ENCODE measurements at places on chromosomes 1 and 21. TPM values are rescaled to one million over a fixed set of nuclear protein-coding genes. Genes with fewer than 3 reads are reported as not detected.

KRTAP10-5 gene
- total RNA-seq: not detected

DNA sequence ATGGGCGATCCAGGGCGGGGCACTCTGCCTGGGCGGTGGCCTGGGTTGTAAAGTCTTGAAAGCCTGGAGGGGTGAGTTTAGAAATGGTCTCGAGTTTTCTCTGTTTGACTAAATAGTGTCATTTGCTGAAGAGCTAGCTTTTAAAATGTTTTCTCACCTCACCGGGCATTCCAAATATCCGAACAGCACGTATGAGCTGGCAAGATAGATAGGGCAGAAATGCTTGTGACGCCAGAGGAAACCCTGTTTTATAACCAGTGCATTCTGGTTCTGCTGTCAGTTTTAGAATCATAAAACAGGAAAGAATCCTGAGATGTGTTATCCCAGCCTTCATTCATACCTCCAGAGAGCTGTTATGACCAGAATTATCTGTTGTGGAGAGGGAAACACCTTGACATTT, 725 bp downstream of the RTCA start:
- DNase-seq: no peak

DNA sequence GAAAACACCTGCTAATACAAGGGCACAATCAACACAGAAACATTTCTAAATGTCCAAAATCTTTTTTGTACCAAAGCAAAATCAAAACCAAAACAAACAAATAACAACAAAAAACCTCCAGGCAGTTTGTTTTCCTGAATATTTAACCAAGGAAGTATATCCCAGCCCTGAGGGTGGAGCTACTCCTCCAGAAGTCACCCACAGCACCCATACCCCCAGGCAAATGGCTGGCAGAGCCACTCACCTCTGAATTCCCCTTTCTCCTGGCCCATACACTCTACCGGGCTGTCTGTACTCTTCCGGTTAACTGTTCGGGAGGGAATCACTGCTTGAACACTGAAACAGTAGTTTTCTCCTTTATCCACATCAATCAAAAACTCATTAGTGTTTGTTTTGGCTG, 9.5 kb downstream of the F3 start:
- DNase-seq: no peak

GRCh38 chr1:32220746-32221580, 1.2 kb downstream of the TMEM234 start:
- DNase-seq: no peak

DNA sequence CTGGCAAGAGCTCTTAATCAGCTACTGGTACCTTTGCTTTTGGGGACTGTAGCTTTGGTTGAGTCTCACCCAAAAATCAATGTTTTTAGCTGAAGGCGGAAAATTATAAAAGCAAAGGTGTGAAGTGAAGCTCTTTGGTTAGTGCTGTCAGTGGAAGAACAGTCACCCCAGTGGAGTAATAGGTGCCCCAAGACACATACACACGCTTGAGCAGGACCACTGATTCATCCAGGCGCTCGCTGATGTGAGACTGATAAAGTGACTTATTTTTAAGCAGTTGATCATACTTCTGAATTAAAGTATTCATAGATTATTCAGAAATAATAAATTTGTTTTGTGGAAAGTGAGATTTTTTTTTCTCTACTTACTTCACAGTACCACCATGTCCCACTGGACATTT, 37.1 kb downstream of the TGFB2 start:
- DNase-seq: no peak

- peak; percentile 18 for DNase-seq
Measured at GRCh38 chr1:65264197-65264929, 45.0 kb upstream of the DNAJC6 start.

- DNase-seq: no peak
Measured at GRCh38 chr1:223245411-223245810, 102.4 kb upstream of the TLR5 start.

- DNase-seq: no peak
Measured at GRCh38 chr1:111862599-111862998, 106.9 kb downstream of the DDX20 start.

- DNase-seq: peak; percentile 29
Measured at GRCh38 chr1:23441446-23442148, 17.0 kb upstream of the TCEA3 start.

Data from left ventricle myocardium inferior (tissue), 1 donor.